NCI-H2081 treated with DMSO at 0.1 percent for 48 hours (cell line): ENCODE measurements at places on chromosomes 6 and 20.

DNA sequence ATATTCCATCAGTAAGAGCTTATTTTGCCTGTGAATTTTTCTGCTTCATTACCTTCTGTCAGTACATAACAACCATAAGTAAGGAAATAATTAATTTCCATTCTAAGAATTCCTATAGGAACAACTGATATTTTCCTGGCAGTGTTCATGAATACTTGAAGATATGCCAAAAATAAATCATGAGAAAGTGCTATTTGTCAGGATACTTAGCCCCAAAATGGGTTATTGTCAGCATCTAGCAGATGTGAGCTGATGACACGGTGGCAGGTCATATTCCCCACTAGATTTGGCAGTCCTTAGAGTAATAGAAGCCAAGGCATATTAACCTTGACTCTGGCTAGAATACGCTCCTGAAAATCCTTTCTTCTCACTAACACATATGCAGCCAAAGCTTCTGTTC lies 43.2 kb upstream of the CRISP1 start:
- DNase-seq, result peak; percentile 50

- no peak for DNase-seq
These were observed 180.1 kb downstream of the SLC24A3 start for GRCh38 chr20:19392344-19393130.

DNA sequence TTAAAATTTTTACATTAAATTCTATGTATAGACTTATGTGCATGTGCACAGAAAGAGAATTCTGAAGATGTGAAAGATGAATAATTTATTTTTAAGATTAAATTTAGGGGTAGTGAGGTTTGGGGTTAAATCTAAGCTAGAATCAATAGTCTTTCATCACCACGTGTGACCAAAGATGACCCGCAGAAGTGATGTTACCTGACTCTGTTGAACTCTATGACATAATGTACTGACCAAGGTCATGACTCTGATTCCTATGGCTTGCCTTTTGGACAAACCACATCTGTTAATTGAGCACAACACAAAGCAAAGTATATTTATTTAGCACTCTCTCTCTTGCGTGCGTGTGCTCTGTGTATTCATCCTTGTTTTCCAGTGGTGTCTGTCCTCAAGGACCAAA lies 150.6 kb downstream of the BACH2 start:
- no peak for DNase-seq

GRCh38 chr6:30041221-30041620 lies 19.8 kb upstream of the POLR1H start:
- no peak for DNase-seq

DNA sequence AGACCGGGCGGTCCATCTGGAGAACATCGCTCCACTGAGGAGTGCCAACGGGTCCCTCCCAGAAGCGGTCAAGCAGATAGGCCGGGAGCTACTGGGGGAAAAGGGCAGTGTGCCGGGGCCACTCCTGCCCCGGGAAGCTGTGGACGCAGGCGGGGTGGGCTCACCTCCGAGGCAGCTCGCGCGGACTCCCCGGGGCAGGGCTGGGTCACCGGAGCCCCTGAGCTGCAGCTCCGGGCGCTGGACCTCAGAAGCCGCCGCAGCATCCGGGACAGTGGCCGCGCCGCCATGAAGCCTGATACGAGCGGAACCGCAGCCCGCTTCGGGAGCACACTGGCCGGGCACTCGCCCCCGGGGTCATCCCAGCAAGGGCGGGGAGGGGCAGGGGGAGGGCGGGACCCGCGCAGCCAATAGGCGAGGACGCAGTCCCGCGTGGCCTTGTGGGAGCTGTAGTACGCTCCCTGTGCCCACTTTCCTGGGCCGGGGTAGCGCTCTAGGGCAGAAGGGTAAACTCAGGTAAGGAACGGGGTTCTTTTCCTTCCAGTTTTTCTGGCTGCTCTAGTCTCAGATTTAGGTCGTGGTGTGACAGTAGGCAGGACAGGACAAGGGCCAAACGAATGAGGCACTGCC lies at the start of gene MOCS1:
TSS of gene MOCS1 (minus strand) at position 332 of the 627 bp plus-strand sequence. CDS start at position 287, 45 bp downstream.
- DNase-seq, result no peak

DNA sequence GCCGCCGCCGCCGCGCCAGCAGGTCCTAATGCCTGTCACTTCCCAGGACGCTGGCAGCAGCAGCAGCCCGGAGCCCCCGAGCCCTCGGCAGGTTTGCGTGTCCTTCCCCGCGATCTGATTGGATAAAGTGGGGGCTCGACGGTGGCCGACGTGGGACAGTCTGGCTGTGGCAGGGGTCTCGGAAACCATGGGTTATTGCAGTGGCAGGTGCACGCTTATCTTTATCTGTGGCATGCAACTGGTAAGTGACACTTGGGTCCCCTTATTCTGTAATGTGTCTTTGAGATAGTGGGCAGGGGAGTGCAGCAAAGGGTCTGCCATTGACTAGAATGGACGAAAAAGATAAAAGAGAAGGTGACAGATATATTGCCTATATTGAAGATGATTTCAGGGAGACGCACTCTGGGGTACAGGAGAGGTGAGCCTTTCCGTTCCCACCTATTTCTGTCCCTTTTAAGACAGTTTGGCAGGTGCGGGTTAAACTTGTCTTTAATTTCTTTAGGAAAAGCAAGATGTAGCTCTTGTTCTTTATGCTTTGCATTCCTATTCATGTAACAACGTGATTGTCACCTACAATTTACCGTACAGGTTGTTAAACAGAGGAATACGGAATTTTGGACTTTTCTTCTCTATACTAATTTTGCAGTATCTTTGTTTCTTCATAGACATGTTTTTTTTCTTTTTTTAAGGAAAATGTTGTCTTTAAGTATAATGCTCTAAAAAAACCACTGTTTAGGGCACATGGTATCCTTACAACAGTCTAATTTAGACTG lies 535 bp downstream of the NKAIN2 start:
- DNase-seq, result no peak

- no peak for DNase-seq
These were observed 64.3 kb downstream of the IRF4 start for GRCh38 chr6:455835-456234.
